ENCODE measurements at places on chromosomes 3 and 15.

GRCh38 chr3:170862618-170863374 lies 7.2 kb downstream of the RPL22L1 start:
- no peak for DNase-seq

GRCh38 chr15:47486040-47486439 lies 231.3 kb upstream of the SEMA6D start:
- no peak for DNase-seq

DNA sequence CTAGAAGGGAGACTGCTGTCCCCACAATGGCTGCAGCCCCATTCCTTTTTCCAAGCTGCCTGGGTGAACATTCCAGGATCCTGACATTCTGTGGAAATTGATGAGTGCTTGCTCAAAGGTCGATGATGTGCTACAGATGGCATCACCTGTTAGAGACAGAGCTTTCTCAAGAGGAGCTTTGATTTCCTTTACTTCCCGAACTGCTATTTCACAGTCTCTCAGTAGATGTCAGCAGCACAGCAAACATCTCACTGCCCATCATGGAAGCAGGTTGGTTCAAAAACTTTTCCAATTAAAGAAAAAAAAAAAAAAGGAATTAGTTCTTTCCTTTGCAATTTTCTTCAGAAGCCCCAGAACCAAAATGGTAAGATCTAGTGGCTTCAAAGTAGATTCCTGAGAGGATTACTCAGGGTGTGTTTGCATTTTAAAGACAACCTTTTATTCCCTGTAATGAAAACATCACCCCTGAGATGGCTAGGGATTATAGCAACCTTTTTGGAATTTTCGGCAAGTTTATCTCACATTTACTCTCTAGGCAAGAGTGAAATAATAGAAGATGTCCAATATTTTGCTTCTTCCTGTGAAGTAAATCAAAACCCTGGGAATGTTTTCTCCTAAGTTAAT lies 44.8 kb downstream of the POLR2M start:
- DNase-seq = peak; percentile 77

GRCh38 chr3:194905696-194906095 lies 220.0 kb downstream of the FAM43A start:
- no peak for DNase-seq

- no peak for DNase-seq
These were observed 37.4 kb upstream of the MRPL3 start for GRCh38 chr3:131540143-131540542.

GRCh38 chr15:28181366-28181765 lies 82.3 kb upstream of the OCA2 start:
- DNase-seq = no peak

DNA sequence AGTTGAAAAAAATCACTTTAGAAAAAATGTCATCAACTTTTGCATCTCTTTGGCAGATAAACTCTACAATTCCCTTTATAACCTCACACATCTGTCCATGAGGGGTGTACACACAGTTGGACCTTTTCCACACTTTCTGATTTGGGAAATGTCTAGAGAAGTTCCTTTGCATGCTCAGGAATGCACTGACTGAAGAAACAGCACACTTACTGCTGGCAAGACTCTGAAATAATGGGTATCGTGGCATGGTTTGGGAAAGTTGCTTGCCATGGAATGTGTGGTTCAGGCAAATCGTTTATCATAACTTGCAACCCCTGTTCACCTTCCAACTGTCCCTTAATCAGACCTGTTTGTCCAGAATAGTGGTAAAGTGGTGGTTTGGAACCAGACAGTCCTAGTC lies 135.3 kb upstream of the TGFBR2 start:
- DNase-seq = no peak

DNA sequence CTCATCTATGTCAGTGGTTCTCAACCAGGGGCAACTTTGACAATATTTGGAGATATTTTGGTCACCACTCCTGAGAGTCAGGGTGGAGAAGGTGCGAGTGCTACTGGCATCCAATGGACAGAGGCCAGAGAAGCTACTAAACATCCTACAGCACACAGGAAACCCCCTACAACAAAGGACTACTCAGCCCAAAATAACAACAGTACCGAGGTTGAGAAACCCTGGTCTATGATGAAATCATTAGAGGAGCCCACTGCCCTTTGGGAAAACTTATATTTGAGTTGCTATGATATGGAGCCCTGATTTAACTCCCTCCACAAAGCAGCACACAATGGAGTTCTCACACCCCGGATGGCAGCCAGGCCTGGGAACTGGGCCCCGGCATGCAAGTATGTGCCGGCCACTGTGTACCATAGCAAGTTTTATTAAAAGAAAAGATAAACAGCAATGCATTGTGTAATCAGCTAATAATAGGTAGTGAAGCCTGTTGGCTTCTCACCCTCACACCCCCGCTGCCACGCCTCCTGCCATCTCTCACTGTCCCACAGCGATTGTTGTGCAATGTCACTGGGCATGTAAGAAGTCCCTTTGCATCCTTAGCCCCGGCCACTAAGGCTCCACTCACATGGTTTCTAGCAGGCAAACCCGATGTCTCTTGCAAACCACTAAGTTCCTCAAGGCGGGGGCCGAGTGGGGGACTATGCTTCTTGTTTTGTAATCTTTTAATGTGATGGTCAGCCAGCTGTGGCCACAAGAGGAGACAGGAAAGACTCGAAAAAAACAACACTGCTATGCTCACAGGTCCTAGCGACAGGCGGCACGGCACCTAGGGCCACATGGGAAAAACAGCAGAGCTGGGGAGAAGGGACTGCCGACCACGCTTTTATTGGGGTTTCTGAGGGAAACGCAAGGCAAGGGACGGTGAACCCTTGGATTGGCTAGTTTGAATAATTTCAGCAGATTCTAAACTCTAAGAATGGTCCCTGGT lies 110.0 kb downstream of the AQP9 start:
- DNase-seq = peak; percentile 83

- no peak for DNase-seq
These were observed 98.7 kb downstream of the PLD1 start for GRCh38 chr3:171711461-171712170.

DNA sequence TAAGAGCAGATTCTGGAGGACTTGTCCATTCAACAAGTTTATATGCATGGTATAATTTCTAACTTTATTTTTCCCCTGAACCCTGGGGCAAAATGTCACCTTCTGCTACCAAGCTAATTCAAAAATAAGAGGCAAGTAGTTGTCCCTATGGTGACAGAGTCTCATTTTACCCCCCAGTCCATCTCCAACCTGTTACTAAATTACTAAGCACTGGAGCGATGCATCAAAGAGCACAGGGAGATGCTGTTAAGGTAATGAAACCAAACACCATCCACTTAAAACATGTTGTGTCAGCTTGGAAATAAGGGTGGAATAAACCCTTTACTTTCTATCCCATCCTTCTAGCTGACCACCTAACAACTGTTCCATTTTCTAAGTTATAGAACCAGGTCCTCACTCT lies 417.4 kb upstream of the ATP11B start:
- DNase-seq = no peak

DNA sequence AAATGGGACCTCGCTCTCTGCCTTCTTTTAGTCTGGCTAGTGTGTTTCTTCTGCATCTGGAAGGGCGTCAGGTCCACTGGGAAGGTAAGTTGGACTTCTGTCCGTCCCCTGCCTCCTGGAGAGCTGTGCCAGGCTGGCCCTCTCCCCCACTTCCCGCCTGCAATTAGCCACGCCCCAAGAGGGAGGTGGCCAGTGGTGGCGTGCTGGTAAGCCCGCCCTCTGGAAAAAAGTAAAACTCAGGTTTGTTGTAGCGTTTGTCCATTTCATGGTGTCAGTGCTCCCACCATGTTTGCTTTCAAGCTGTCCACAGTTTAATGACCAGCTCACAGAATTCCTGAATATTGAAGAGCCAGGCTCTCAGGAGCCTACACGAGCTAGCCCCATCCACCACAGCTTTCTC lies 55.6 kb downstream of the SLC6A6 start:
- no peak for DNase-seq

- no peak for DNase-seq
These were observed 282.3 kb upstream of the TBC1D5 start for GRCh38 chr3:18024715-18025114.

GRCh38 chr15:39079296-39079847 lies 501.5 kb upstream of the THBS1 start:
- DNase-seq = no peak

DNA sequence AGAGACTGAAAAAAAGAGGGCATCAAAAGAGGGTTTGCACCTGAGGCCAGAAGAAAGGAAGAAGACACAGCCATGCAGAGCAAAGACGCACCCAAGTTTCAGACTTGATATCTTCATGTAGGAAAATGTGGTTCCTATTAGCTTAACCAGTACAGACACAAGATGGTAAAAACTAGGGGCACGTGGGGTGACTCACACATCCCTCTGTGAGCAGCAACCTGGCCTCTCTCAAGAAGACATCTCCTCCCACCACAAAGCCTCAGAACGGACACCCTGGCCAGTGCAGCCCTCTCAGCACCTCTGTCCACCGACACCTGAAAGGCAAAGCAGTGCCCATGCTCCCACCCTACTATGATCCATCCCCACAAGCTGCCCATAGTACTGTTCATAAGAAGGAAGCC lies 33.3 kb downstream of the GLB1 start:
- DNase-seq = no peak

DNA sequence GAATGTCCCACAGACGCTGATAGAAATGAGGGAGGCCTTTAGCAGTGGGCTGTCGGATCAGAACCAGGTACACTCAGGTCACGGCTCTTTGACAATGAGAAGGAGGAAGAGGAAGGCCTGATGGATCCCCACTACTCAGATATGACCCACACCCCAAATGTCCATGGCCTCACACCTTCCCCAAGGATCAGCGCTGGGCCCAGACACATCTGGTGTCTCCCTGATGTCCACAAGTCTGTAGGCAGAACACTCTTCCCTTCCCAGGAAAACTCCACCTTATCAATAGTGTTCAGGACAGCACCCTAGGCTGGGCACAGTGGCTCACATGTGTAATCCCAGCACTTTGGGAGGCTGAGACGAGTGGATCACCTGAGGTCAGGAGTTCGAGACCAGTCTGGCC lies 33.3 kb upstream of the SFMBT1 start:
- no peak for DNase-seq

- no peak for DNase-seq
These were observed 736.7 kb downstream of the NSUN3 start for GRCh38 chr3:94799420-94800060.

GRCh38 chr15:91942720-91943394 lies 89.3 kb downstream of the SLCO3A1 start:
- peak; percentile 88 for DNase-seq

GRCh38 chr3:175957427-175957826 lies 1098.3 kb downstream of the NAALADL2 start:
- DNase-seq = no peak

- DNase-seq = no peak
These were observed 6.7 kb downstream of the SPPL2A start for GRCh38 chr15:50758712-50759205.

GRCh38 chr15:64875641-64876223 lies 34.0 kb downstream of the PLEKHO2 start:
- no peak for DNase-seq

DNA sequence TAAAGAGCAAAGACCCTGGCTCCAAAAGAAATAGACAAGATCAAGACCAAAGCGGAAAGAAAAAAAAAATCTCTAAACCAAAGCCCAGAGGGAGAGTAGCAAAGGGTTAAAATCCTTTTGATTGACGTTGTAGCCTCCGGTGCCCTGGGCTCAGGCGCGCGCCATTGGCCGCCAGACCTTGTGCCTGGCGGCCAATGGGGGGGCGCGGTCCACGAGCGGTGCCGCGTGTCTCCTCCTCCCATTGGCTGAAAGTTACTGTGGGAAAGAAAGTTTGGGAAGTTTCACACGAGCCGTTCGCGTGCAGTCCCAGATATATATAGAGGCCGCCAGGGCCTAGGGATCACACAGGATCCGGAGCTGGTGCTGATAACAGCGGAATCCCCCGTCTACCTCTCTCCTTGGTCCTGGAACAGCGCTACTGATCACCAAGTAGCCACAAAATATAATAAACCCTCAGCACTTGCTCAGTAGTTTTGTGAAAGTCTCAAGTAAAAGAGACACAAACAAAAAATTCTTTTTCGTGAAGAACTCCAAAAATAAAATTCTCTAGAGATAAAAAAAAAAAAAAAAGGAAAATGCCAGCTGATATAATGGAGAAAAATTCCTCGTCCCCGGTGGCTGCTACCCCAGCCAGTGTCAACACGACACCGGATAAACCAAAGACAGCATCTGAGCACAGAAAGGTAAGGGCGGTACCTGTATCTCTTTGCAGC lies at the start of gene HES1:
Gene HES1 (plus strand): TSS at position 343 of the 713 bp plus-strand sequence. CDS start 233 bp downstream, at position 576.
- DNase-seq = peak; percentile 87

GRCh38 chr3:9244495-9245183 lies 4.8 kb downstream of the SRGAP3 start:
- no peak for DNase-seq

DNA sequence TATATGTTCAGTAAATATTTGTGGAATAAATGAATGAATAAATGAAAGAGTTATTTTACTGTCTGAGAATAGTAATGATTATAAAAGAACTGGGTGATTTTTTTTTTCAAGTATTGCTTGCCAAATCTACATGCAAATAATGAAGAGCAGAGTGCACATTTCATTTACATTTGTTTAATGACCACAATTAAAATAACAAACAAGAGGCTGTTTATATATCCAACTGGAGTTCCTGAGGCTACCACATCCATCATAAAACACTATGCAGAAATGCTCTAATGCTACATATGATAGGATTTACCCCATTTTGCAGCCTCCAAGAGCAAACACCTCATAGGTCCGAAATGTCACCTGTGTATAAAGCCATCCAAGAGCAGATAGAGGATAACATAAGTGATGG lies 124.5 kb downstream of the ECT2 start:
- no peak for DNase-seq

DNA sequence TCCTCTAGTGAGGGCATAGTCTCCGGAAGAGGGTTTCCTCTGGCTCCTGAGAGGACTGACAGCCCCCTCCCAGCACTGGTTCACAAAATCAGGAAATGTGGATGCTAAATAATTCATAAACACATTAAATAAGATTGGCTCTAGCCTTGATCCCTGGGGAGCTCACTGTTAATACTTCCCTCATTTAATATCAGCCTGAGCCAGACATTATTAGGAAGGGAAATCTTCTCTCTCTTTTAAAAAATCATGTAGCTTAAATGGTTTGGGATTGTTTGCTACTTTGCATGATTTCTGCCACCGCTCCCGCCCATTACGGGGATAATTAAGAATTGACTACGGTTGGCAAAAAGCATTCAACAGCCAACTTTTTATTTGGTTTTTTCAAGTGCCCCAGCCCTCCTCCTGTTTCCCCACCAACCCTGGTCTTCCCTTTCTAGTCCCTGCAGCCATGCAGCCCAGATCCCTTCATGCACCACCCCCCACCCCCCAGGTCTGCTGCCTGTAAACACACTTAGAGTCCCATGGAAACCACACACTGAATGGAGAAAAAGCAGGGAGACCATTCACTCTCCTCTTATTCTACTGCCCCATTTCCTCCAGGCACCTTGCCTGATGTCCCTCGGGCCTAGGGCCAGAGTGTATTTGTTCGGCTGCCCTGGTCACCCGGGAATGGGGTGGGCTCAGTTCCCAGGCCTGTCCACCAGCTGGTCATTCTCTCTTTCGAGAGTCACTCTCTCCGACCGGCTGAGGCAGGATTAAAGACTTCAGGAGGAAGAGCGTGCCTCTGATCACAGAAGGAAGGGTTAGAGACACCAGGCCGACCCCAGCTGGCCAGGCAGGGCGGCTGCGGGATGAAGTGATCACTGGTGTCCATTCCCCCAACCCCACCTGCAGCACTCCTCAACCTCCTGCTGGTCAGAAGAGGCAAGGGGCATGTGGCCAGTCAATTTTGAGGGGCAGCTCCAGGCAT lies 45.1 kb downstream of the SEMA5B start:
- DNase-seq = peak; percentile 77

GRCh38 chr3:50503504-50504342 lies at the start of gene CACNA2D2:
TSS of gene CACNA2D2 (minus strand) at chr3:50503634. CDS start at chr3:50503423, 211 bp downstream.
- peak; percentile 21 for DNase-seq

- no peak for DNase-seq
These were observed 10.9 kb downstream of the RMDN3 start for GRCh38 chr15:40743921-40744814.

Measured in Ammon's horn (tissue), 1 donor.